ENCODE measurements at places on chromosomes 3 and 15.

DNA sequence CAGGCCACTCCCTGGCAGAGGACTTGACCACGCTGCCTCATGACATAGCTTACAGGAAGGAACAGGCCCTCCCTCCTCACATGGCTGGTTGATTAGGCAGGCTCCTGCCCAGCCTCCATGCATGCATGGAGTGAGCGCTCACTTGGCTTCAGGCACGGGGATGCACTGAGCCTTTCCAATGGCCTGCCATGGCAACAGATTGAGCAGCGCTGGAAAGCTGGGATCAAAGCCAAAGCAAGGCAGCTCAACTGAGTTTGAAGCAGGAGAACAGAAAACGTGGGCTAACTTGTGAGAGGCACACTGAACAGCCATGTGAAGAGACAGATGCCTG lies 5.9 kb upstream of the GRAMD2A start:
- peak; percentile 66 for DNase-seq

DNA sequence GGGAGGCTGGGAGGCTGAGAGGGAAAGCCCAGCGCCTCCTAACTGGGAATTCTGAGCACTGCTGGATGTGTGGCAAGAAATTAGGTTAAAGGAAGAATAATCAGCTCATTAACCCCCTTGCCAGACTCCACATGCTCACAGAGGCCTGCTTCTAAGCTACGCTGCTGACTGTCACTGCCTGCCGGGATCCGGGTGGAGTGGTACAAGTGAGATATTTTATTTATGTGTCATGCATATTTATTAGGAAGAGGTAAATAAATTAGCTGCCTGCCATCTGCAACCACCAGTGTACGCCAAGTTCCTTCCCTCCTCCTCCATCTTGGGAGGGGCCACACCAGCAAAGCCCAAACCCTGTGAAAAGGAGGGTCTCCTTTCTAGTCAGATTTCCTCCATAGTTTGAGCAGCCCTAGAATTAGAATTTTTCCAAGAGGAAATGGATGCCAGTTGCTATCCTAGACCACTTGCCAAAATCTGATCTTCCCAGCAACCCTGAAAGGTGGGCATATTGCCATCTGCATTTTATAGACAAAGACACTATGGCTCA lies 43.5 kb upstream of the GRIP2 start:
- no peak for DNase-seq

DNA sequence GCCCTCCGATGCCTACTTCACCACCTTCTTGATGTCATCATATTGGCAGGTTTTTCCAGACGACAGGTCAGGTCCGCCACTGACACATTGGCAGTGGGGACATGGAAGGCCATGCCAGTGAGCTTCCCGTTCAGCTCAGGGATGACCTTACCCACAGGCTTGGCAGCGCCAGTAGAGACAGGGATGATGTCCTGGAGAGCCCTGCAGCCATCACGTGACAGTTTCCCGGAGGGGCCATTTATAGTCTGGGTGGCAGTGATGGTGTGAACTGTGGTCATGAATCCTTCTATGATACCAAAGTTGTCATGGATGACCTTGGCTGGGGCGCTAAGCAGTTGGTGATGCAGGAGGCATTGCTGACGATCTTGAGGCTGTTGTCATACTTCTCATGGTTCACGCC lies 68.5 kb downstream of the ZNF609 start:
- no peak for DNase-seq

DNA sequence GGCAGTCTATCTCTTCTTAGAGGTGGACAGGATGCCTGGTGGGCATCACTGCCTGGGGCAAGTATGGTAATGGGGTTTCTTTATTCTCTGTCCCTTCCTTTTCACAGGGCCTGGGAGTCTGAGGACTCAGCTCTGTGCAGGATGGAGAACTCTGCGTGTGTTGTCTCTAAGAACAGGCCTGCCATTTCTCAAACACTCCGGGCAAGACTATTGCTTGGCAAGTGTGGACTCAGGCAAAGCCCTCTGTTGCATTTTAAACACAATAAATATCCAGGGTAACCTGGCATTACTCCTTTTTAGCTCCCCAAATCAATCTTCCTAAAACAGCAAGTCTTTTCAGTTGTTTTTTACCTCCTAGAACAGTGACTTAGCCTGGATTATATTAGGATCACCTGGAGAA lies 185.1 kb upstream of the ROPN1 start:
- DNase-seq: no peak

GRCh38 chr3:71210257-71211007 lies 373.1 kb downstream of the FOXP1 start:
- no peak for DNase-seq

DNA sequence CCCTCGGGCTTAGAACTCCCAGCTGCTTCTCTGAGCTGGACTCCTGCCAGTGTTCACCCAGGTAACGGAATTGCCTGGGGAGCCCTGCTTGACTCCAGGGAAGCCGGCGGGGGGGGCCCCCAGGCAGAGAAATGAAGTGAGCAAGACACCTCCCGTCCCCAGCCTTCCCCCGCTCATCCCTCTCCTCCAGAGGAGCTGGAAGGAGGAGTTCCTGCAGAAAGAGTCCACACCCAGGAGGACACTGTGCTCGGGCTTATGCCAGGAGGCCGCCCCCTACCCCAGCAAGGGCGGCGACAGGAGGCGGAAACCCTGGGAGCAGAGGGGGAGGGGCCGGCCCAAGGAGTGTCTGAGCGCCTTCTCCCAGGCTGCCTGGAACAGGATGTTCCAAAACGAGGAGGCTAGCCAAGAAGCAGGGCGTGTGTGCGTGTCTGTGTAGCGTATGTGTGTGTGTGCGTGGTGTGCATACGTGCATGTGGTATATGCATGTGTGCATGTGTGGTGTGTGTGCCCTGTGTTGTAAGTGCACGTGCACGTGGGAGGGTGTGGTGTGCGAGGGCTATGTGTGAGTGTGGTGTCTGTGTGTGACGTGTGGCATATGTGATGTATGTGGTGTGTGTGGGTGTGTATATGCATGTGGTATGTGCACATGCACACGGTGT lies 511.3 kb downstream of the SHQ1 start:
- DNase-seq: peak; percentile 80

DNA sequence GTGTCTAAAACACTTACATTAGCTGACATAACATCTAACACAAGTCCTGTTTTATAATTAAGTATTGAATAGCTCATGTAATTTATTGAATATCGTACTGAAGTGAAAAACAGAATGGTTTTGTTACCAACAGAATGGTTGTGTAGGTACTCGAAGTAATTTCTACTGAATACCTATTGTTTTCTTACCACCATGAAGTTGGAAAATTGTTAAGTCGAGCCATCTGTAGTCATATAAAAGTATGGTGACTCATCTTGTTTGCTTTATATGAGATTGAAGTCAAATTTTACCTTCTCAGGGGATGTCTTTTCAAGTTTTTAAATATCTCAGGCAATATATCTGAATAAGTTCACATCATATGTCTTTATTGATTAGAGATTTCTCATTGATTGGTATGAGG lies 37.6 kb downstream of the PIAS1 start:
- DNase-seq: no peak

DNA sequence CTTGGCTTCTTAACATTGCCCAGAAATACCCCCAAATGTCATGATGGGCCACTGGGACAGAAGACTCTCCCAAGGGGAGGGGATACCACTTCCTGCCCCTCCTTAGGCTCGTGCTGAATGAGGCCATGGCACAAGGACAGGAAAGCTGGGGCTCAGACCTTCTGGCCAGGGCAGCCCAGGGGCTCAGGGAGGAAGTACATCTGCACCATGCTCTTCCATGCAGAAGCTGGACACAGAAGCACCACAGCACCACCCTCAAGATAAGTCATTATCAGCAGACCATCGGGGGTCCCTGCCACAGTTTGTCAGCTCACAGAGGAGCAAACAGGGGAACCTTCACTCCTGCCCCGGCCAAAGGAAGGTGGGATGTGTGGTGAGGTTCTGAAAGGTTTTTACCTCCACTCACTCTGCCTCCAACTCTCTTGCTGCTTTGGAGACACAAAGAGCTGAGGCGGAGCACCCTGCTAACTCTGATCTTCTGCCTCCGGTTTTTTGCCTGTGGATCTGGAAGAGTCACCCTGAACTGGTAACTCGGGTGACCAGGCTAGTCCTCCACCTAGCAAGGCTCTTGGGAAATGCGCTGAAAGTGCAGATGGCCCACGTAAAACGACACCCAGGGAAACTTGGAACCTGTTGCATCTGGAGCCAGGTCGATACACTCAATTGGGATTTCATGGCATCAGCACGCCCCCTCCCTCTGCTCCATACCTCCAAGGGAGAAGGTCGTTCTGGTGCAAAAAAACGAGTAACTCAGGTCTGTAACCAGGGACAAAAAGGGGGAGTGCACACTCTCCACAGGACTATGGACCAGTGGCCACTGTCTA lies 8.3 kb downstream of the BMF start:
- DNase-seq: no peak

- no peak for DNase-seq
These were observed 203.2 kb downstream of the CGGBP1 start for GRCh38 chr3:87855616-87856015.

GRCh38 chr3:183984127-183984740 lies 33.5 kb downstream of the ABCC5 start:
- no peak for DNase-seq

DNA sequence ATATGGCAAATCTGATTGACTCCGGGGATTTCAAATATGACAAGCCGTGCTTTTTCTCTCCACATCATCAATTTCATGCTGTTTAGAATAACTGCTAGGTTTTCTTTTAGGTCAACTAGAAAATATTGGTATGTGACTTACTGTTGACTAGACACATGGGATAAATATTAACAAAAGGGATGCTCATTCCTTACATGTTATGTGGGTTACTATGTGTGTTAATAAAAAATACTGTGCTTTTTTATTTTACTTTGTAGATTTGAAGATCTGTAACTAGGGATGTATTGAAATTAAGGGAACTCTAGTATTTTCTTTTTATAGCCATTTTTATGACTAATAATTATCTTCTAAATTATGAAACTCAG lies 264.6 kb upstream of the COL8A1 start:
- DNase-seq: no peak

Measured in breast epithelium (tissue), 4 donors.